Osteocyte (in vitro differentiated cells): ENCODE measurements at places on chromosomes 3 and 15.

DNA sequence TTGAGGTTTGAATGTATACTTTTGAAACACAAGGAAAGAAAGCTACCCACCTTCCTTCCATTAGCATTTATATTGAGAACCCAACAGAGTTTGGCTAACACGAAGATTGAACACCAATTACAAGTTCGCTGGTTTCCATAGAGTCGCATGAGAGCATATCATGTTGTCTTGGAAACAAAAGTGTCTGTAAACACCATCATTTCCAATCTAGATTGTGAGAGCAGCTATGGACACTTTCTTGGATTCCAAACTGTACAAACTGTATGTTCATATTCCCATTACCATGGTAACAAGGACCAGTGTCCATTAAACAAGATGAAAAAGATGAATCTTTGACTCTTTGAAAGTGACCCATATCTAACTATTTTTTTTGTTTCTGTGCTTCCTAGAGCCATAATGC is 529.9 kb upstream of the ROBO1 start:
- DNase-seq: no peak

DNA sequence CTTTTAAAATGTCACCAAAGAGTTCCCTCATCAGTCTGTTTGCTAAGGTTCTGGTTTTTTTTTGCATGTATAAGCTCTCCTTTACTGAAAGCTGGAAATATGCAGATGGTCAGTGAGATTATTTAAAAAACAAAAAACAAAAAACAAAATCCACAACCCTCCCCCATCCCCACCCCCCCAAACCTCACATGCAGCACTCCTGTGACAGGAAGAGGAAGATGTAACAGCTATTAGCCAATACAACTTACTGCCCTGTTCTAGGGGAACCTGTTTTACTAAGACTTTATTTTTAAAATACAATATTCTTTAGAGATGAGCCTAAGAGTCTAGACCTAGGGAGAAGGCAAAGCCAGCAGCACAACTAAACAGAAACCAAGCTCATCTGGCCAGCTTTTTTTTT is 39.5 kb downstream of the ANP32A start:
- no peak for DNase-seq

DNA sequence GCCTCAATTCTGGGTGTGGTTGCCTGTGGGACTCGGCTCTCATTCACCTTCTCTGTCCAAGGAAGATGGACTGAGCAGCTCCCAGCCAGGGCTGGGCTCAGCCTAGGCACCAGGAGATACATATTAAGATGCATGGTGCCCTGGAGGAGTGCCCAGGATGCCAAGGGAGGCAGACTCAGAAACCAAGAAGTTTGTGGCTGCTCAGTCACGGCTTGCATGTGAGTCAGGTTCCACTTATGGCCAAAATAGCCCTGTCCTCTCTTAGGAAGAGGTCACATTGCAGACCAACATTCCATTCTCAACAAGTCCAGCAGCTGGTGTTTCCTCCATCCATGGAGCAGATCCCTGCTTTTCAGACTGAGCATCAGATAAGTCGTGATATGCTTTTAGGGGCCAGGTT is 21.8 kb downstream of the CDCP1 start:
- no peak for DNase-seq

DNA sequence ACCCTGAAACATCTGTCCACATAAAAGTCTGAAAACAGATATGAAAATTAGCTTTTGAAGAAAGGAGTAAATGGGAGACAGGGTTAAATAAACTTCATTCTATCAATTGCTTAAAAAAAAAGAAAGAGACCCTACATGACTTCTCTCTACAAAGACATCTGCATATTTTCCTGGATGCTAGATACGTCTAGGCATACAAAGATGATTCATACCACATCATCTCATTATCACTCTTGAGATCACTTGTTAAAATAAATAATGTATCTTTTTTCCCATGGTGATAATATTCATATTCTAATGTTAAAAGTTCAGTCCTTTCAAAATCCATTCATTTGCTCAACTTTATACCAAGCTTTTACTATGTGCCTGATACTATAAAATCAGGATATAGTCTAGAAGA is 295.8 kb downstream of the MAGI1 start:
- DNase-seq: no peak

DNA sequence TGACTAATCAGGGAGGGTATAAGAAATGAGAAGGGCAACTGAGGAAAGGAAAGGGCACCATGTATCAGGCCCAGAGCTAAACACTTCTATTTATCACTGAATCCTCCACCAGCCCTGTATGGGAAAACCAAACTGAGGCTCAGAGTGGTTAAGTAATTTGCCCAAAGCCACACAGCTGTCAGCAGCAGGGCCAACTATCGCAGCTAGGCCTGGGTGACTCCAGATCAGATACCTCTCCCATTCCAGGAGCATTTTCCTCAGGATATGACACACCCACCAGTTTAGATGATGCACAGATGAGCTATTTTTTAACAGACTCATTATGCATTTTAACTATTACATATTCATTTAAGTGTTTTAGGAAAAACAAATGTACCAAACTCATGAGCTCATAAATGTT is 14.5 kb downstream of the NUP210 start:
- no peak for DNase-seq
